ENCODE measurements at places on chromosomes 7 and 10.

- DNase-seq = no peak
These were observed 47.5 kb downstream of the EPC1 start for GRCh38 chr10:32299354-32299980.

DNA sequence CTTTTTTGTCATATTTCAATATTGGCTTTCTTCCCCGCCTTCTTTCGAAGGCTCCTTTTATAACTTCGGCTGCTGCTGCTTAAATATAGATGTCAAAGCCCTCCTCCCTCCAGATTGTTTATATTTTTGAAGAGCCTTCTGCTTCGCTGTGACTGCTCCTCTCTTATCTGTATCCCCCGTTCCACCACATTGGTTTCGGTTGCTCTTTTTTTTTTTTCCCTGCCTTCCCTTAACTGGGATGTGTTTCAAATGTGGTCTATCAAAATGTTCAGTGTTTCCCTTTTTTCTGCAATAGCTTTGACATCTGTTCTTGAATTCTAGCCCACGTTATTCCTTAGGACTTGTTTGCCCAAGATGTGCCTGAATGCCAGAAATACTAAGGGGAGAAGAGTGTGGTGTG lies 96.4 kb downstream of the CUX1 start:
- no peak for DNase-seq

DNA sequence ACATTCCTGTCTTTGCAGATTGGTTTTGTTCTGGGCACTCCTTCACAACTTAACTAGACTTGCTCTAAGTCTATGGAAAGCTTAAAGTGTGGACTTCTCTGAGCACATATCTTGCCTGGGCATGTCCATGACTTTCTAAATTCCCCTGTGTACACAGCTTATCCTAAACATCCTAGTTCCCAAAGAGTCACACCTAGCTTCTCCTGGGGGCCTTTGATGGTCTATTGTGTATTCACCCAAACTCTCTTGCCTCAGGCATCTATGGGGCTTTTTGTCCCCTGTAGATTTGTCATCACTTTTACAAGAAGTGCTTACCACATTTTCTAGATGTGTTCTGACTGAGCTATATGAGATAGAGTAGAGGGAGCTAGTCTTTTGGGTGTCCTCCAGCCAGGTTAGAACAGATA lies 12.2 kb upstream of the ZNF488 start:
- DNase-seq = no peak

DNA sequence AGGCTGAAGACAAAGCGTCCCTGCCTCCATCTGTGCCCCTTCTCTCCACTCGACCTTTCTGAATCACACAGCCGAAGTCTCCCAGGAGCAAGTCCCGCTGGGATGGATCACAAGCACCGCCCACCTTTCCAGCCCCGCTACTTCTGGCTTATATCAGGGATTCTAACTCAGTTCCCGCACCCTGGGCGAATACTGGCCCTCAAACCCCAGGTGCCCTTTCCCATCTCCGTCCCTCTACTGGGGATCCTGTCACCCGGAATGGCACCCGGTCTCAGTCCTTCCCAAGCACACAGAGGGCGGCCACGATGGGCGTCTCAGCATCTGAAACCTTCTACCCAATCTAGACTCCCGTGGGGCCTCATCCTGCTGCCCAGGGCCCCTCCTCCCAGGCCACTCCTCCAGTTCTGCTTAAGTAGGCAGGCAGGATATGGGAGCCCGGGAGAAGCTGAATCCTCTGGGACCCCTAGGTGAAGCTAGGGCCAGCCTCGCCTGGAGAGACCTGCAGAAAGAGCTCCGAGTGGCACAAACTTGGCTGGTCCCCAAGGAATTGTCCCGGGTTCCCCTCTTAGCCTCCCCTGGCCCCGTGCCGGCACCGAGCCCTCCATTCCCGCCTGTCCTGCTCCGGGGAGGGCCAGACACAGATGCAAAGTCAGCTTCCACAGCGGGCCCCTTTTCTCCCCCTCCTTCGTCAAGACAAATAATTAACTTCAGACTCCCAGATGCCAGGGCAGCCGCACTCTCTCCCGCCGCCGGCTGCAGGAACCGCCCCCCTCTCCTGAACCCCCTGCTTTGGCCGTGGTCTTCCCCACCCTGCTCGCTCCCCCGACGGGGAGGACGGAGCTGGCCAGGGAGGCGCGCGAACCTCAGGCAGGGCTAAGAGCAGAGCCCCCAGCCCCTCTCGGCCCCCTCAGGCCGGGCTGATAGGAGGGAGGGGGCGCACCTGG lies 612 bp downstream of the KCP start:
- DNase-seq = no peak

DNA sequence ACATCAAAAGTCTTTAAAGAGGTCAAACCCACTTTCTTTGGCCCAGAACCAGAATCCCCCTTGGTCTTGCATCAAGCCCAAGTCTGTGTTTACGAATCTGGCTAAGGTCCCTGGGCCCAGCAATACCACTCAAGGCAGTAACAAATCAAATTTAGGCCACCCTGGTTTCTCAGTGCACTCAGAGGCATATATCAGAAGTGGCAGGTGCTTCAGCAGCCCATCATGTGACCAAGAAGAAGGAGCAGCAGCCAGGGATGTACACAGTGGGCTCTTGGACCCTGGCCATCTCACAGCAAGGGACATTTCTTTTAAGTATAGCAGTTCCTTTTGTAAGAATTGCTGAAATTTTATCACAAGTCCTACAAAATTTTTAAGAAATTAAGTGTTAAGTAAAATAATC lies 7.3 kb upstream of the SLC25A13 start:
- DNase-seq = no peak

DNA sequence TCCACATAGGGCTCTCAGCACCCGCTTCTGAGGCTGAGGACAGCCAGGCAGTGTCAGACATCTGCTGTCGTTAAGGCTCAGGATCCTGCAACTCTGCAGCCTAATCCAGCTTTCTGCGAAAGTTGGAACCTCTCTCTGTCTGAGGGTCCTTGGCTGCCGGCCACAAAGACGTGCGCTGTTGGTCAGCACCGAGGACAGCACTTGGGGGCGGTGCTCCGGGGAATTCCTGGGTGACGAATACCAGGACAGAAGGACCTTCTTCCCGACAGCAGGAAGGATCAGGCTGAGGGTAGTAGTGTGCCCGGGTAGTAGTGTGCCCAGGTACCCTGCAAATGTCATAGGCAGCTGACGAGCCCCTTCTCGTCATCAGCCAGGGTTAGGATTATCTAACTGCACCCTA lies 16.0 kb upstream of the RASGEF1A start:
- DNase-seq = no peak

DNA sequence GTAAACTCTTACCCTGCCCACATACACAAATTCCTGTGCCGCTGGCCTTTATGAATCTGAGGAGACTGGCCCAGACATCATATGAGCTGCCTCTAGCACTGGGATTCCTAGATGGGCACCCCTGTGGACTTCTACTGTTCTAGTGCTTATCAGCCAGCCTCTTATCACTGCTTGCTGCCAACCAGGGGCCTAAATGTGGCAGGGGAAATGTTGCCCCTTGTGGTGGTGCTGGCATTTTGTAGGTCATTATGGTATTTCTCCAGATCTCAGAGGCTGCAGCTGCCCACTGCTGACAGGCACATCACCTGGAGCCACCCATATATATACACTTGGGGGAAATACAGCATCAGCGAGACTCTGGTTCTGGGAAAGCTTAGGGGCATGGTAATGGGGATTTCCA lies 5.4 kb downstream of the SFR1 start:
- peak; percentile 5 for DNase-seq

Data from immature natural killer cell (primary cell).